ENCODE measurements at places on chromosomes 1 and 21. TPM values are rescaled to one million over a fixed set of nuclear protein-coding genes. Genes with fewer than 3 reads are reported as not detected.

The PLA2G2F gene
- not detected for total RNA-seq

The RNU1-3 gene
- total RNA-seq, result not detected

DNA sequence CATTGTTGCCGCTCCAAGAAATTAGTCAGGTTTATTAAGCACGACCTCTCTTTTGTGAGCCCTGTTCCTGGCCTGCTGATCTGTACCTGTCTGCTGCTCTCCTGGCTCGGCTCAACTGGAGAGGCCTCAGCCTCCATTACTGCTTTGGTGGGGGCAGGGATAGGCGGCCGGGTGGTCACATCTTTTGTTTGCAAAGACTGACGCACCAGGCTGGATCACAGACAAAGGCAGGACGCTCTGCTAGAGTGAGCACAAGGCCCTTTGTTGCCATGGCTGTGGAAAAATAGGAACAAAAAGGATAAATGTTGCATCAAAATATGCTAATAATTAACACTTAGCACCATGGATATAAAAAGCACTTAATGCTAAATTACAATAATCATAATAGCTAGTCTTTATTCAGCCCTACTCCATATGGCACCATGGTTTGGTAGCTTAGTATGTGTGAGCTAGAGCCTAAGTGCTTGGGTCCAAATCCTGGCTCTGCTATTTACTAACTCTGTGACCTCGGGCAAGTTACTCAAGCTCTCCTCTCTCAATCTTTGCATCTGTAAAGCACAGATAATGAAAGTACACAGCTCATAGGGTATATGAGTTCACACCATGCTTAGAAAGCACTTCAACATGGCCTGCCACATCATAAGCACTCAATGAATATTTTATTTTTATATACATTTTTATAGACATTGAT is 28.9 kb upstream of the HPDL start:
- no peak for DNase-seq

GRCh38 chr21:36721817-36722216 is 22.9 kb downstream of the SIM2 start:
- DNase-seq, result no peak

GRCh38 chr1:40532844-40533424 is 1.5 kb downstream of the ZNF684 start:
- DNase-seq, result peak; percentile 14

GRCh38 chr1:164640686-164641352 is 81.8 kb downstream of the PBX1 start:
- no peak for DNase-seq

- DNase-seq, result peak; percentile 42
These were observed 1.0 kb downstream of the YOD1 start for GRCh38 chr1:207049974-207050391.

- peak; percentile 72 for DNase-seq
These were observed 42.5 kb upstream of the IL10 start for GRCh38 chr1:206814716-206815341.

DNA sequence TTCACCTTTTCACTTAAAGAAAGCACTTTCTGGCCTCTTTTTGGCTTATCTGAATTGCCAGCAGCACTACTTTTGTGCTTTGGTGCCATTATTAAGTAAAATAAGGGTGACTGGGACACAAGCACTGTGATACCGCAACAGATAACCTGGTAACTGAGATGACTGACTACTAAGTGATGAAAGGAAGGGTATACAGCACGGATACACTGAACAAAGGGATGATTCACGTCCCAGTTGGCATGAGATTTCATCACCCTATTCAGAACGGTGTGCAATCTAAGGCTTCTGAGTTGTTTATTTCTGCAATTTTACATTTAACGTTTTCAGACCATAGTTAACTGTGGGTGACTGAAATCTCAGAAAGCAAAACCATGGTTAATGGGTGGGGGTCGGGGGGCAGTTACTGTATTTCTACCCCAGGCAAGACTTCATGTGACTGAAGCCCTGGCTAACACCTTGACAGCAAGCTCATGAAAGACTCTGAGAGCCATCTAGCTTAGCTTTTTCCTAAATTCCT is 102.8 kb downstream of the CLIC6 start:
- peak; percentile 26 for DNase-seq

- no peak for DNase-seq
These were observed 1.5 kb downstream of the RALGPS2 start for GRCh38 chr1:178726545-178726944.

DNA sequence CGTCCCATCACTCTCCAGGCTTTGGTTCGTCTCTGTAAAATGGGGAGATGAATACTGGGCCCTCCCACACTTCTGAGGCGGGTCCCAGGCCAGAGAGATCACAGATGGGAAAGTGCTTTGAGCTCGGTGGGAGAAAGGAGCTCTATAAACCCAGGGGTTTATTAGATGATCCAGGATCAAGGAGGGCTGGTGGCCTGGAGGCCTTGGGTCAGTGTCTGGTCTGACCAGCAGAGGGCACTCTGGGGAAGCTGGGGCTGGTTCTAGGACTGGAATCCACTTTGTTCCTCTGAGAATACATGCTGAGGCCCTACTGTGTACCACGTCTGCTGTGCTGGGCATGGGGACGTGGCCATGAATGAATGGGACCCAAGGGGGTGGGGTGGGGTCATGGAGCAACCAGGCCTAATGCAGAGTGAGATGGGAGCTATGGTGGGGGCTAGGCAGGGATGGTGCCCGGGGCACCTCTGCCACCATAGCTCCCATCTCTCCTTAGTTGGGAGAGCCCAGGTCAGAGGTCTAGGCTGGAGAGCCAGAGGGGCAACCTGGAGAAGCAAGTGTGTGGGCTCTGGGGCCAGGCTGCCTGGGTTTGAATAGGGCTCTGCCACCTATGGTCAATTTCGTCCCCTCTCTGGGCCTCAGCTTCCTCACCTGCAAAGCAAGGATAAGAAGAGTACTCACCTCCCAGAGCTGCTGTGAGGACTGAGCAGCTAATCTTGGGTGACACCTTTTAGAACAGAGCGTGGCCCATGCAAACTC is 9.0 kb upstream of the FAM131C start:
- DNase-seq, result peak; percentile 62

GRCh38 chr1:198620218-198620617 is 18.6 kb upstream of the PTPRC start:
- no peak for DNase-seq

DNA sequence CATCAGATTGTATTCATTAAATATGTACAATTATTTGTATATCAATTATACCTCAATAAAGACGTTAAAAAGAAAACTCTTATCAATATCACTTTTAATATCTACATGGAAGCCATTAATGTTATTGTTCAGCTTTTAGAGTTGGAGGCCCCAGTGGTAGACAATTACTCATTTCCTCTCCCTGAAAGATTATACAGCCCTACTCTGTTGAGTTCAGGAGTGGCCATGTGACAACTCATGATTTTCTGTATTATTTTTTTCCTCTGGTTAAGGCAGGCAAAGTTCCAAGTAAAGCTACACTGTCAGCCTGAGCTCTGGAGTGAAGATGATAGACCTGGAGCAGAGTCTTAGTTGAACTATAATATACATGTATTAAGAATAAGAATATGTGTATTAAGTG is 247.9 kb upstream of the B3GALT2 start:
- no peak for DNase-seq

GRCh38 chr1:178543290-178543607 is 30.3 kb downstream of the TEX35 start:
- no peak for DNase-seq

- DNase-seq, result no peak
These were observed 22.9 kb upstream of the MTF2 start for GRCh38 chr1:93056214-93056613.

- DNase-seq, result peak; percentile 92
These were observed 108.2 kb upstream of the TMPRSS2 start for GRCh38 chr21:41616031-41616591.

Data from MG63 (cell line).